IMR-90 (cell line): ENCODE measurements at places on chromosomes 1 and 21. TPM values are rescaled to one million over a fixed set of nuclear protein-coding genes. Genes with fewer than 3 reads are reported as not detected.

Gene LENEP
- not detected in 2 replicates for total RNA-seq

Gene COL16A1
- total RNA-seq = 28.6 and 34.2 TPM in 2 replicates

Gene FMN2
- 35.8 and 50.0 TPM in 2 replicates for total RNA-seq

Gene DARS2
- 18.8 and 22.8 TPM in 2 replicates for total RNA-seq

DNA sequence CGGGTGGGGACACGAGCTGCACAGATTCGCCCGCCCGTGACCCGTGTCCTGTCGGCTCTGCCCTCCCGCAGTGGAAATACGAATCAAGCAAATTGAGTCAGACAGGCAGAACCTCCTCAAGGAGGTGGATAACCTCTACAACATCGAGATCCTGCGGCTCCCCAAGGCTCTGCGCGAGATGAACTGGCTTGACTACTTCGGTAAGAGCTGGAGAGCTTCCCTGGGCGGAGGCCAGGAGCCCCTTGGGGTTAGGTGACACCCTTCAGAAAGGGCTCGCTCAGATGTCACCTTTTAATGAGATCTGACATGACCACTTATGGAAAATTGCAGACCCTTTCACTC, 489 bp downstream of the CDCA8 start:
- no peaks in the 10 kb centered on the region for H3K27me3 ChIP-seq
- peak overlapping the region; percentile 73 for H3K4me3 ChIP-seq
- DNase-seq = no peak
- H3K4me1 ChIP-seq = peaks cover 5% of the 10 kb centered on the region
- peak overlapping the region; percentile 67; the same call in 1 of the 2 replicates for H3K27ac ChIP-seq

DNA sequence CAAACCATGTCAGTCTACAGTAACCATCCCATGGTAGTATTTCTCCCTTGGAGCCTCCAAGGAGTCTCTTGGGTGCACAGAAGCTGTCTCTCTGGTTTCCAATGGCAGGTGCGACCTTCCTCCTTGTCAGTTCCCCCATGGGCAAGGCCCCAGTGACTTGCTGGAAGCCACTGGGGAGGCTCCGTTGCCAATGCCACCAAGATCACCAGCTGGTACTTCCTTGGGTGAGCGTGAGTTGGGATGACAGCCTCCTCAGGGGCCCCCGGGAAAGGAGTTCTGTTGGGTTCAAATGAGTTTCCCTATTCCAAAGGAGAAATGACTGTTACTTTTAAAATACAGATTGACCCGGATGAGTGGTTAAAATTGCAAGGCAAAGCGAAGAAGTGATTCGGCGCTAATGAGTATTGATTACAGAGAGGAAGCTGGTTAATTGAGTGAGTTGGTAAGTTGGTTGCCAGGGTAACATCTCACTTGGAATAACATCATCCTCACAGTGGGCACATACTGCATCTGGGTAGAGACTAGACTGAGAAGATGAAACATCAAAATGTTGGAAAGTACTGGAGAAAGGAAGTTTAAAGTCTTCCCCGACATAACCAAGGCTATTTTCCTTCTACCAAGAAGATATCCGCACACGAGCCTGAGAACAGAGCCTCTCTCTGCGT, 53.0 kb upstream of the LAPTM5 start:
- H3K4me3 ChIP-seq = no peak overlapping the region
- DNase-seq = no peak
- peak overlapping the region; percentile 79 for H3K27ac ChIP-seq
- H3K27me3 ChIP-seq = no peaks in the 10 kb centered on the region

- H3K36me3 ChIP-seq = no peaks in the 10 kb centered on the region
- no peak overlapping the region for H3K4me3 ChIP-seq
- no peak overlapping the region for H3K27ac ChIP-seq
- no peaks in the 10 kb centered on the region for H3K4me1 ChIP-seq
- peak; percentile 88 for DNase-seq
These were observed 101.4 kb downstream of the PLPPR5 start for GRCh38 chr1:98903261-98903660.

- no peak overlapping the region for H3K4me3 ChIP-seq
- no peaks in the 10 kb centered on the region for H3K36me3 ChIP-seq
- H3K27ac ChIP-seq = no peak overlapping the region
- no peak for DNase-seq
- no peaks in the 10 kb centered on the region for H3K27me3 ChIP-seq
These were observed 142.0 kb upstream of the ATP1B1 start for GRCh38 chr1:168964478-168964877.

DNA sequence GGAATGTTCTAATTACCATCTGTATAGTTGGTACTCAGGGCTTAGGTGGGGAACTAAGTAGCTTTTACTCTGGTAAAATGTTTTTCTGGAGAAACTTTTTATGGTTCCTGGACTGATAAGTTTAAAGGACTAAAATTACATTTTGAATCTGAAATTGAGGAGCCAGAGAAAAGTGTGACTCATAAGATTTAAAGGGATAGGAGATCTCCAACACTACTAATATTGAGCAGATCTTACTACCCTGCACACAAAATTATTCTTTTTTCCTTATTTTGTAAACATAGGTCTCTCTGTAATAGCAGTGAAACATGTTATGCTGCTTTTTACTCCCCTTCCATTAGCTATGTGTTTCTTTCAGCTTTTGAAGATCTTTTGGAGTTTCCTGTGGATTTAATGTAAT, 32.5 kb downstream of the MTF2 start:
- H3K4me3 ChIP-seq = no peak overlapping the region
- no peak overlapping the region for H3K27ac ChIP-seq
- DNase-seq = peak; percentile 15
- no peaks in the 10 kb centered on the region for H3K4me1 ChIP-seq

GRCh38 chr1:87739704-87740103, 411.0 kb downstream of the LMO4 start:
- DNase-seq = no peak
- H3K4me1 ChIP-seq = 0 out of 2 replicates have a peak, but pooled peaks cover 1% of the 10 kb centered on the region
- H3K27ac ChIP-seq = no peak overlapping the region
- no peaks in the 10 kb centered on the region for H3K27me3 ChIP-seq

- no peaks in the 10 kb centered on the region for H3K4me1 ChIP-seq
- no peak overlapping the region for H3K27ac ChIP-seq
- H3K36me3 ChIP-seq = no peaks in the 10 kb centered on the region
- peak; percentile 21 for DNase-seq
These were observed 172.5 kb downstream of the PLPP3 start for GRCh38 chr1:56406821-56407220.

- H3K27me3 ChIP-seq = no peaks in the 10 kb centered on the region
- H3K4me1 ChIP-seq = no peaks in the 10 kb centered on the region
- no peaks in the 10 kb centered on the region for H3K36me3 ChIP-seq
- no peak overlapping the region for H3K27ac ChIP-seq
These were observed 81.5 kb upstream of the MROH9 start for GRCh38 chr1:170853867-170854266.

GRCh38 chr1:7145947-7146346, 360.7 kb downstream of the CAMTA1 start:
- no peak for DNase-seq
- no peak overlapping the region for H3K4me3 ChIP-seq
- no peaks in the 10 kb centered on the region for H3K36me3 ChIP-seq
- H3K27me3 ChIP-seq = peaks cover 11% of the 10 kb centered on the region; the same call in 1 of the 2 replicates
- no peaks in the 10 kb centered on the region for H3K4me1 ChIP-seq

DNA sequence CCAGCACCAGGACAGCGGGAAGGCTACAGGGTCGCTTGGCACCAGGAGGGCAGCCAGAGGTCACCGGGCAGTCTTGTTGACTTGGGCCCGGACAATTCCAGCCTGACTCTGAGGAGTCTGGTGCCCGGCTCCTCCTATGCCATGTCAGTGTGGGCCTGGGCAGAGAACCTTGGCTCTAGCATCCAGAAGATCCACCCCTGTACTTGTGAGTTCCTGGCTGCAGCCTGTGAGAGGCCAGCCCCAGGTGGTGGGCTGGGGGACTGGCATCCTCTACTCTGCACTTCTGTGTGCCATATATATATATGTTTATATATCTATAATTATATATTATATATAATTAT, 11.6 kb upstream of the PTPN7 start:
- no peak overlapping the region for H3K4me3 ChIP-seq
- no peak for DNase-seq
- H3K36me3 ChIP-seq = no peaks in the 10 kb centered on the region
- H3K27me3 ChIP-seq = peaks cover 24% of the 10 kb centered on the region; the same call in 1 of the 2 replicates
- no peaks in the 10 kb centered on the region for H3K4me1 ChIP-seq

DNA sequence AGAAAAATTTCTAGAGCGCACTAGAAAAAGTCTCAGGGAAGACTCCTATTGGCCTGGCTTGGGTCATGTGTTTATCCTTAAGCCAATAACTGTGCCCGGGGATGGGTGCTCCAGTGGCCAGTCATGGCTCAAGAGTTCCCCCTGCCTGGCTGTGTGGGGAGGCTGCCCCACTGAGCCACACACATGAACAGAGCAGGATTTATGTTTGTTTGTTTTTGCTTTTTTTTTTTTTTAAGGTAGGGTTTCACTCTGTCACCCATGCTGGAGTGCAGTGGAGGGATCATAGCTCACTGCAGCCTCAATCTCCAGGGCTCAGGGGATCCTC, 21.8 kb downstream of the EDN2 start:
- no peaks in the 10 kb centered on the region for H3K36me3 ChIP-seq
- no peak for DNase-seq
- H3K4me1 ChIP-seq = peaks cover 2% of the 10 kb centered on the region; the same call in 1 of the 2 replicates

DNA sequence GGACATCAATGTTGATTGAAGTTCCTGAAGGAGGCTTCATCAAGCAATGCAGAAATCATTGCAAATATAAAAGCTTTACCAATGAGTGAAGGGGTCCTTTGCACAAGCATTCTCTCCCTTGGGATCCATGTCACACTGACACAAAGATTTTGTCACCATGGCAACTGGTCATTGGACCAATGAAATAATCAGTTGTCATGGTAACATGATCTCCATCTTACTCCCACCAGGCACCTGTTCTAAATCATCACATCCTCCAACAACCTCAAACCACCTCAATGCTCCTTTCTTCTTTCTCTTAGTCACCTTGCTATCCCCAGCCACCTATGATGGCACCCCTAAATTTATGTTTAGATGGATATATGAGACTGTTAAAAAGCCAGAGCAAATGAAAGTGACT, 13.5 kb upstream of the FOXJ3 start:
- H3K4me3 ChIP-seq = no peak overlapping the region
- H3K4me1 ChIP-seq = no peaks in the 10 kb centered on the region
- no peak overlapping the region for H3K27ac ChIP-seq
- DNase-seq = no peak
- H3K36me3 ChIP-seq = no peaks in the 10 kb centered on the region

DNA sequence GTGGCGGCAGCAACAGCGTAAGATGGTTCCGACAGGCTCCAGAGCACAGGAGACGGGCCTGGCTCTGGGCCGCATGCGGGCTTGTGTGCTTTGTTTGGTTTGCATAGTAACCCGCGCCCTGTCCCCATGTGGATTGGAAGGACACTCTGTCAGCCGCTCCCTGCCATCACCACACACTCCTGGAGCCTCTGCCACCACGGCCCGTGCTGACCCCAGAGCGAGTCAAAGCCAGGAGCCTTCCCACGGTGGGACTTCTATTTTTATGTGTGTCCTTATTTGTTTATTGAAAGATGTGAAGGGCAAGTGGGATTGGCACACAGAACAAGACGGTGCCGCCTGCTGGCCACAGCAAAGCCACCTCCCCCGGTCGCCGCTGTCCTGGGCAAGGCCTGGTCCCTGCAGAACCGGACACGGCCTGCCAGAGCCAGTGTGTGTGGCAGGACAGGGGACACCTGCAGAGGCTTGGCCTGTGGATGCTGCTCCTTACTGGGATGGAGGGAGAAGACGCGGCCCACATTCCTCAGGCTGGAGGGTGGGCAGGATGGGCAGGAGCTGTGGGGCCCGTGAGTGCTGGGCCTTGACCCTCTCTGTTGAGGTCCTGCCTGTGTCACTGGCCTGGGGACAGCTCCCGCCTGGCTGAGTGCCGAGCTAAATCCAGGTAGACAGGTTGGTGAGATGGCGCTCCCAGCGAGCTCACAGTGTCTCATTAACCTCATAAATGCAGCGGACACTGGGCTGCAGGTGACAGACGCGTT, 64.4 kb downstream of the AGPAT3 start:
- no peak overlapping the region for H3K27ac ChIP-seq
- DNase-seq = no peak
- no peaks in the 10 kb centered on the region for H3K4me1 ChIP-seq
- H3K4me3 ChIP-seq = no peak overlapping the region
- H3K36me3 ChIP-seq = peaks cover 7% of the 10 kb centered on the region; the same call in 1 of the 2 replicates

DNA sequence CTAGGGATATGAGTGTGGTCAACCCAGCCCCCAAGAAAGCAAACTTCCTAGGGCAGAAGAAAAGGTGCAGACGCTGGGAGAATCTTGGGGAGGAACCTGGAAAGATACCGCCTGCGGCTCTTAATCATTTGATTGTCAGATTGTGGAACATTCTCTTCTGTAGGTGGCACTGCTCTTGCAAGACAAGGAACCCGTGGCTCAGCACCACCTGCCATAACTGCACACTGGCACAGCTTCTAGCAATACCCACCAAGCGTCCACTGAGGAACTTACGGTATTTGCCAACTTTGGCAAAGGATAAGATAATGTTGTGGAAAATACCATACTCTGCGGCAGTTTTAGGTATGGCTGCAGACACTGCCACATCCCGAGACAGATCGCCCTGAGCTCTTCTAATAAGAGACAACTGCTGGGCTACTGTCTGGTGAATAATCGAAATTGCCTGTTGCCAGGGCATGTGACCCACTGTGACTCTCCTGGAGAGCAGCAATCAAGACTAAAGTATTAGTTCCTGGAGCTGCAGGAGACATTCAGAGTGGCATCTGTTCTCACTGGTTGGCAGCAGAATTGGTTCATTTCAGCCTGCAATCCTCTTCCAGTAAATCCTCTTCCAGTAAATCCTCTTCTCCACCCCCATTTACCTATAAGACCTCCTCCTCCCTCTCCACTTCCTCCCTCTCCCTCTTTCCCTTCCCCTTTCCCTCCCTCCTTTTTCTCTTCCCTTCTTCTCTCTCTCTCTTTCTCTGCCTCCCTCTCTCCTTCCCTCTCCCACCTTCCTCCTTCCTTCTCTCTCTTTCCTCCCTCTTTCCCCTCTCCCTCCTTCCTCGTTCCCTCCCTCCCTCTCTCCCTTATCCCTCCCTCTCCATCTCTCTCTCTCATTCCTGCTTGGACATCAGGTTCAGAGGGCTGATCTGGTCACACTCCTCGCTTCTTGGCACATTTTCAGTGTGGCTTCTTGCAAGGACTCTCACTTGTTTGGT, 49.7 kb upstream of the B3GALT5 start:
- H3K4me3 ChIP-seq = no peak overlapping the region
- no peaks in the 10 kb centered on the region for H3K4me1 ChIP-seq
- no peaks in the 10 kb centered on the region for H3K36me3 ChIP-seq
- no peaks in the 10 kb centered on the region for H3K27me3 ChIP-seq
- no peak overlapping the region for H3K27ac ChIP-seq

DNA sequence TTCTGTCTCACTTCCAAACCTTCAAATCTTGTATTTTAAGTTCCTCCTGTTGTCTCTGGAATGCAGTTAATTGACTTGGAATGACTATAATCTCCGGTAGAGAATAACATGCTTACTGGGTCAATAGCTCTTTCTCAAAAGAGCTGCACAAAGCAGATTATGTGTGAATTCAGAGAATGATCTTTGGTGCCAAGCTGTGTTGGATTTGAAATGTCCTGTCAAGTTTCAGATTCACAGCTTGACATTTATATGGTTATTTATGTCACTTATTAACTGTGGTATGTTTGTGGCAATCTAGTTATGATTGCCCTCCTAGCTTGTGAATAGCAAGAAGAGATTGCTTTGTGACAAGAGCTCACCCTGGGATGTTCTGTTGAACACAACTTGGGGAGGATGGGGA, 128.3 kb upstream of the KCNE2 start:
- DNase-seq = no peak
- H3K36me3 ChIP-seq = no peaks in the 10 kb centered on the region
- H3K4me3 ChIP-seq = no peak overlapping the region
- H3K27me3 ChIP-seq = peaks cover 24% of the 10 kb centered on the region
- no peaks in the 10 kb centered on the region for H3K4me1 ChIP-seq
- no peak overlapping the region for H3K27ac ChIP-seq

GRCh38 chr1:223355699-223356098, 8.3 kb downstream of the SUSD4 start:
- H3K4me3 ChIP-seq = no peak overlapping the region
- H3K4me1 ChIP-seq = no peaks in the 10 kb centered on the region
- H3K27ac ChIP-seq = no peak overlapping the region
- H3K36me3 ChIP-seq = no peaks in the 10 kb centered on the region
